ENCODE measurements at places on chromosomes 3 and 15.
A peak's percentile ranks its signal among the peaks of the same experiment; 100 is the strongest.

- no peak for DNase-seq
Observed at GRCh38 chr15:32970847-32971246, 223.7 kb downstream of the FMN1 start.

DNA sequence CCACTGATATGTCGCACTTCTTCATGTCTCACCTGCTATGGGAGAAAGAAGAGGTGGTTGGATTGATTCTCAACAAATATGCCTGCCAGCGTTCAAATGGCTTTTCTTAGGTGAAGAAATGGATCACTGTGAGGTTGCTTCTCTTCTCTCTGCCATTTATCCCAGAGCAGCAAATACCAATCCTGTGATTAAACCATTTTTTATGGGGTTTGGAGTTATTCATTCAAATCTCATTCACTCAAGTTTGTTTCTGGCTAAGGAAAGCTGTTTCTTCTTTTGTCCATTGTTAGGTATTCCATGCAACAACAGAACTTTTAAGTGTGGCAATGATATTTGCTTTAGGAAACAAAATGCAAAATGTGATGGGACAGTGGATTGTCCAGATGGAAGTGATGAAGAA is 12.2 kb upstream of the C3orf52 start:
- peak; percentile 68 for DNase-seq

DNA sequence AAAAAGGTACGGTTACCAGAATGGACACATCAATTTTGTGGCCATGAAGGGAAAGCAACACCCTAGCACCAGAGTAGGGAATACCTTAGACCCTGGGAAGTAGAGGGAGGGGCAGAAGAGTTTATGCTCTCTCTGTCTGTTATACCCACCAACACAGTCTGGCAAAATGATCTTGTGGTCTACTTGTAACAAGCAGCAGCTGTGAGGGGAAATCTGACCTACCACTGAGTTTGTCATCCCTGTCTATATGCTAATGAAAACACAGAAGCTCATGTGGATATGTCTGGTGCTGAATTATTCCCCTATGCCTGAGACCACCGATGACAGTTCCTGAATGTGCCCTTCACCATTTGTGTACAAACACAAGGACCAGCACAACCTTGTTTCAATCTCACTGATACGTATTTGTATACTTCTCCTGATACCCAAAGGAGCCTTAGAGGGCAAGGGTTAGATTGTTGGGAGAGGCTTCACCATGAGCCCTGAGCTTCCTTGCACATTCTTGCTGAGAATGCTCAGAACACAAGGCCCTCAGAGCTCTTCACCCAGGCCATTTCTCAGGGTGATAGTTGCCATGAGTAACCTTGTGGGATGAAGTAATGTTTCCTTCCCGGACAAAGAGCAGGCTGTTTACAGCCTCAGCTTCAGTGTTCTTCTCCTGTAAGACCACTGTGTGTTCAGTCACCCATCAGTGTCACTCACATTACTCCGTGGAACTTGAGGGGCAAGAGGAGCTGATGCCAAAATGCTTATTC is 24.7 kb upstream of the ZNF639 start:
- DNase-seq, result peak; percentile 22

- DNase-seq, result peak; percentile 58
Observed at GRCh38 chr3:183895296-183895695, 10.6 kb upstream of the PARL start.

DNA sequence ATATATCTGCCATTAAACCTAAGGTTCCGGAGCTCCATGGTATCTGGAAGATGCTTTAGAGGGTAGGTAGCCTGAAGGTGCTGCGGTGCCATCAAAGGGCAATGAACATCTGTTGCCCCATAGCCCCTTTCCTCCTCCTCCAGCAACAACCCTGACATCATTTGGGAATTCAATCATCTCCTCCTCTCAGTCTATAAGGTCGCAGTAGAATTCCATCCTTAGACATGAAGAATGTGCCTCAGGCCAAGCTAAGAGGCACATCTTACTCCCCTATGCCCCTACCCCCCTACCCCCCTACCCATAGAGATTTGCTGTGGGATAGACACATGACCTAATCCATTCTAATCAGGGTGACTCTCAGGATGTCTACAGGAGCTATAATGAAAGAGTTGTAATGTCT is 1099.7 kb upstream of the CFAP20DC start:
- DNase-seq, result no peak

Measured in M059J (cell line).